ENCODE measurements at places on chromosomes 5 and 9. TPM values are rescaled to one million over a fixed set of nuclear protein-coding genes. Genes with fewer than 3 reads are reported as not detected.
A peak's percentile ranks its signal among the peaks of the same experiment; 100 is the strongest.

Gene FAM81B
- not detected for total RNA-seq

Gene LCN15
- not detected for total RNA-seq

Gene TNFSF15
- total RNA-seq = 0.63 TPM

Gene SOWAHA
- total RNA-seq = 0.63 TPM

Gene SLU7
- total RNA-seq = 62.8 TPM

Gene CATSPER3
- not detected for total RNA-seq

Gene SCAI
- total RNA-seq = 12.4 TPM

Gene CDC23
- 17.7 TPM for total RNA-seq

Gene MYMK
- not detected for total RNA-seq

Gene C1QTNF2
- total RNA-seq = 8.3 TPM

Gene TXNDC8
- total RNA-seq = not detected

Gene PDCD1LG2
- total RNA-seq = 4.5 TPM

Gene PCDHGA10
- total RNA-seq = 11.1 TPM

GRCh38 chr9:113186137-113186755 is 34.8 kb downstream of the FKBP15 start:
- no peak for DNase-seq

DNA sequence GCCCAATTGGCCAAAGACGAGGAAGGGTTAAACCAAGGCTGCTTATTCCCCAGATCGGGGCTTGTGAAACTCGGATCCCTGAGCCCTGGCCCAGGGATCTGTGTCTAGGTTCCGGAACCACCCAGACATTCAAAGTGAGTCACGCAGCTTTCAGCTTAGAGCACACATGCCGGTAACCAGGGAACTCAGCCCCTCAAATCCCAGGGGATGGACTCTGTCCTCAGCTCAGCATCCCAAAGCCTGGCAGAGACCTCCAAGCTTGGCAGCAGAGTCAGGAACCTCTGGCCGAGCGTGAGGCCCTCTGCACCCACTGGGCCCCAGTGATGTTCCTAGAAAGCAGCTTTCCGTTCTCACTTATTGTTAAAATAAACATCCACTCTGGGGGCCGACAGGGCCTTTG is 5.1 kb downstream of the PNPLA7 start:
- DNase-seq = peak; percentile 62

- no peak for DNase-seq
Measured at GRCh38 chr9:37324691-37325490, 97.6 kb upstream of the GRHPR start.

DNA sequence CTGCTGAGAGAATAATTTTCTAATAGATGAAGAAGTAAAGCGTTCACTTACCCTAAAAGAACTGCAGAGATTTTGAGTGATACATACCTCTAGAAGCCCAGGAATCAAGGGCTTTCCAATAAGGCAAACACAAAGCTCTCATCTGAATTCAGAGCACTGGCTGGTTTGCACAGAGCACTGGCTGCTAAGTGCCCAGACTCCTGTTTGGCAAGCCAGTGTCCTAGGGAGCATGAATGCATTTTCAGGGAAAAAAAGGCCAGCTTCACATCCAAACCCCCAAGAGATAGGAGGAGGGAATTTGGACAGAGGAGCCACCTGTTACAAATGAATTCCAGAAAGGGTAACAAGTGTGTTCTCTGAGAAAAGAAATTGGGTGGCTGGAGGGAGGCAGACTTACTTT is 65.3 kb downstream of the ARSB start:
- no peak for DNase-seq

DNA sequence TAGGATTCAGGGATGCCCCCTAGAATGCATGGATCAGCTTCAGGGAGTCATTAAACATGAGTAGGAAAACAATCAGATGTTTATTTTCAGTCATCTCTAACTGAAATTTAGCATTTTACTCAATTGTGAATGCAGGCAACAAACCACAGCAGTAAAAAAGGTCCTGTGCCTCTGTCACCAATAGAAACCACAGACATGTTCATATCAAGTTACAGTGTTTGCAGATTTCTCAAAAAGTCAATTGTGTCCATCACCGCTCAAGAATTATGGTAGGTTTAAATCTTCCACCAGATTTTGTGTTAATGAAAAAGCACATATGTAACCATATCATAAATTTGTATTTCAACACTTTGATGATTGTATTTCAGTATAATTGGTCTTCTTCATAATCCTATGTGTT is 68.4 kb upstream of the SLC1A1 start:
- no peak for DNase-seq

DNA sequence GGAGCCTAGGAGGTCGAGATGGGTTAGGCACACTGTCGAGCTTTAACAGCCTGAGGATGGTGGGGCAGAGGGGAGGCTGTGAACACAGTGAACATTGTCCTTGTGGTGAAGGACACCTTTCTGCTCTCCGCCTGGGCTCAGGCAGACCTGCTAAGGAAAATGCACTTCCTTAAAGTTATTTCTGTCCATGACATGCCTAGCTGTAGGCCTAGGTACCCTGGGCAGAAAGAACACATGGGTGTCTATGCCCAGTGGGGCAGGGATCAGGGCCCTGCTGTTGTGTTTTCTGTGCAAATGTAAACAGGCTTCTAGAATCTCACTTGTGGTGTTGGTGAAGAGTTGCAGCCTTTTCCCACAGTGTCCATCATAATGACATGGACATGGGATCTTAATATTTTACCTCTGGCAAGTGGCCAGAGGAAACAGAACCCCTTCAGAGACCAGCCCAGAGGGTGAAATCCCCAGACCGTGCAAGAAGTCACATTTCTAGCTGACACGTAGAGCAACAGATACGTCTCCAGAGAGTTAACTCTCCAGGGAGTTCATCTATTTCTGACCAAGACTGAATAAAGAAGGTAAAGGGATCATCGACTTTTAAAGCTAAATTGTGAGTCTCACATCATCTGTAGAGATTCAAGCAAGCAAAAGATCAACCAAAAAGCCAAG is 79.2 kb downstream of the C9orf152 start:
- no peak for DNase-seq

GRCh38 chr5:43073597-43074546 is 33.8 kb upstream of the ANXA2R start:
- no peak for DNase-seq

DNA sequence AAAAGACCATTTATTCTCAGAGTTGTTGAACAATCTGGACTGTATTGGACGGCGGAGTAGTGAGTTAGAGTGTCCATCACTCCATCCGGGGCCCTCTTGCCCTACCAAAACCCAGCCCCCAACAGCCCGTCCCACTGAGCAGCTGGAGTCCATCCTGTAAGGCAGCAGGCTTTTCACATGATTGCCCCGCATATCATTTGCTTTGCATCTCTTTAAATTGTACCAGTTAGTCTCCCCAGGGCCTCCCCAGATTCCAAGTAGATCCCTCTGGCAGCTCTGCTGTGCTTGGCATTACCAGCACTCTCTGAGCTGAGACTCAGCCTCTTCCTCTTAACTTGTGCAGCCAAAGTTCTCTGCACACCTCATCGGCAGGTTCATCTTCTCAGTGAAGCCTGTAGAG is 48.6 kb upstream of the ADCY2 start:
- DNase-seq = no peak

GRCh38 chr5:111697215-111697614 is 59.8 kb downstream of the NREP start:
- DNase-seq = no peak

- DNase-seq = no peak
Measured at GRCh38 chr9:87749335-87750035, 23.6 kb downstream of the CTSL start.

- no peak for DNase-seq
Measured at GRCh38 chr9:90631964-90632363, 10.7 kb downstream of the DIRAS2 start.

DNA sequence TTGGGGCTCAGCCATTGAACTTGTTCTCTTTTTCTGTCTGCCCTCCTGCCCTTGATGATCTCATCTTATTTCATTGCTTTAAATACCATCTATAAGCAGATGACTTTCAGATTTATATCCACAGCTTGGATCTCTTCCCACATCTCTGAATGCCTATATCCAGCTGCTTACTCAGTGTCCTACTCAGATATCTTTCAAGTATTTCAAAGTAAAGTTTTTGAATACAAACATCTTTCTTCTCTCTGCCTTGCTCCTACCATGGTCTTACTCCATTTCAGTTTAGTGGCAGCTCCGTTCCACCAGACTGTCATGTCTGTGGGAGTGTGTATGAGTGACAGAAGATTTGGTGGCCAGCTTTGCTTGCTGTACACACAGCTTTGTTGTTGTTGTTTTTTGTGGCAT is 59.7 kb downstream of the ERBIN start:
- DNase-seq = no peak

GRCh38 chr5:146675636-146676035 is 159.6 kb upstream of the GPR151 start:
- DNase-seq = no peak

- no peak for DNase-seq
Measured at GRCh38 chr5:127028822-127029457, 1.4 kb downstream of the MARCHF3 start.
